Activated CD4-positive, alpha-beta T cell treated with anti-CD3 and anti-CD28 coated beads for 4 hours (primary cell): ENCODE measurements at places on chromosomes 16 and 17.

DNA sequence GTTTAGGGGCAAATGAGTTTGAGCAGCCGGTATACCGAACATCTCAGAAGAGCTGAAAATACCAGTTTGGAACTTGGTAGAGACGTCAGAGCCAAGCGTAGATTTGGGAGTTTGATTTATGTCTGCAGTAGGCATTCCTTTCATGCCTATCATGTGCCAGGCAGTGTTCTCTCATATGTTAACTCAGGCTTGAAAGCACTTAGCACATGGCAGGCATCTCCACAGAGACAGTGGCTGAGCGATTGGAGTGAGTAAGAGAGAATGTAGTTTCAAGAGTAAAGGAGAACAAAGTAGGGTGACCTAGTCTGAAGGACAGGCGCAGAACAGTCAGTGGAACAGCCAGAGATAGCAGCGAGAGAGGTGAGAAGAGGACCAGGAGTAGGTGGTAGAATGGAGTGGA lies 207.0 kb downstream of the FTO start:
- DNase-seq = no peak

DNA sequence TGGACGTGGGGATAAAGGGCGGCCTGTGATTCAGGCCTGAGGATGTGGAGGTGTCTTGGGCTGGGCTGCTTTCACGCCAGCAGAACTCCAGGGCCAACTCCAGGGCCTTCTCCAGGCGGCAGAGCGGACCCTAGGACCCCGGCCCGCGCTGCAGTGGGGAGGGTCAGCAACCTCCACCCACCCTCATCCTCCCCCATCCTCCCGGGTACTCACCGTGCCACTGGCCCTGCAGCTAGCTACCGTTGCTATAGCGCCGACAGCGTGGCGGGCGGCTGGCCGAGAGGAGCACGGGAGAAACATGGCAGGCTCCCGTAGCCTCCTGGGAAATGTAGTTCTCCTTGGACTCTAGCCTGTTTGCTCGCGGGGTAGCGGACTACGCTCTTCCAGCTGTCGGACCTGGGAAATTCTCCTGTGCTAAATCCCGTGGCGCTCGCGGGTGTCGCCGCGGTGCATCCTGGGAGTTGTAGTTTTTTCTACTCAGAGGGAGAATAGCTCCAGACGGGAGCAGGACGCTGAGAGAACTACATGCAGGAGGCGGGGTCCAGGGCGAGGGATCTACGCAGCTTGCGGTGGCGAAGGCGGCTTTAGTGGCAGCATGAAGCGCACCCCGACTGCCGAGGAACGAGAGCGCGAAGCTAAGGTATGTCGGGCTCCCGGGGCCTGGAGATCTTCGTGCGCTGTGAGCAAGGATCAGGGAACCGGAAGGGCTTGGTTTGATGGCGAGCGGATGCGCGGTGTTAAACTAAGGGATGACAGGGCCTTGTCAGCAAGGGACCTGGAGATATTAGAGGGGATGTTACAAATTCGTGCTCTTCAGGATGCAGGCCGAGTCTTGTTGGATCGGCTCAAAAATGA lies at the start of the genes FTO and RPGRIP1L:
Gene FTO, plus strand, starts transcription at position 567 of the 855 bp plus-strand sequence.
Gene RPGRIP1L, minus strand, starts transcription at position 270 of the 855 bp plus-strand sequence. CDS start 3,136 bp downstream, outside the sequence.
- DNase-seq = peak; percentile 99

DNA sequence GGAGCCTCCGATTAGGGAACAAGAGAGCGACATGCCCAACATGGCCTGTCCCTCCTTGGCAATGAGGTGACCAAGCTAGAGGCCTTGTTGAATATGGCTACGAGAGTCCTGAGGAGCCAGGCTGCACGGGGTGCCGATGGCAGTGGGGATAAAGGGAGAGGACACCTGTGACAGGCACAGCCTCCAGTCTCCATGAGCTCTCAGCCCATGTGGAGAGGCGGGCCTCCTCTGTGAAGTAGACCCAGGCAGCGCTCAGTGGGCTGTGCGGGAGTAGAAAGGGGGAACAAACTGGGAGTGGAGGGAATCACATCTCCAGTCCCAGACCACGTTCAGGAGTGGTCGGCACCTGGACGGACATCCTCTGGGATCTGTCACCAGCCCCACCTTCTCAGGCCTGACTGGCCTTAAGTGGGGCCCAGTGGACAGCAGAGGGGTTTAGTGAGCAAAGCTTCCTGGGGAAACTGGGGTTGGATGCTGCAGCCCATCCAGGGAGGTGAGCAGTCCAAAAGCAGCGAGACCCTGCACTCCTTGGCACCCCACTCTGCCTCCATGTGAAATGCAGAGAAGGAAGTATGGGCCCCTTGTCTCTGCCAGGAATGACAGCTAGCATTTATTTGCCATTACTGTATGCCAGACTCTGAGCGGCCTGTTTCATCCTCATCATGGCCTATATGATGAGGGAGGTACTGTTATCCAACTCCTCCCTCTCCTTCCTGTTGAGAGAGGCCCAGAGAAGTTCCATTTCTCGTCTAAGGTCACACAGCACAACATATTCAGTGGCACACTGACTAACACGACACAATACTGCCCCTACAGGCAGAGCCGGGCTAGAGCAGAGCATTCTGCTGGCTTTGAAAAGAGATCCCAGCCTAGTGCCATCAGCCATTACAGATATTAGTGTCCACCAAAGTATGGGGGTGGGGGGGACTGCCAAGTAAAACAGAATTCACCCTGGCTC lies 4.5 kb upstream of the TMEM92 start:
- DNase-seq = peak; percentile 60

DNA sequence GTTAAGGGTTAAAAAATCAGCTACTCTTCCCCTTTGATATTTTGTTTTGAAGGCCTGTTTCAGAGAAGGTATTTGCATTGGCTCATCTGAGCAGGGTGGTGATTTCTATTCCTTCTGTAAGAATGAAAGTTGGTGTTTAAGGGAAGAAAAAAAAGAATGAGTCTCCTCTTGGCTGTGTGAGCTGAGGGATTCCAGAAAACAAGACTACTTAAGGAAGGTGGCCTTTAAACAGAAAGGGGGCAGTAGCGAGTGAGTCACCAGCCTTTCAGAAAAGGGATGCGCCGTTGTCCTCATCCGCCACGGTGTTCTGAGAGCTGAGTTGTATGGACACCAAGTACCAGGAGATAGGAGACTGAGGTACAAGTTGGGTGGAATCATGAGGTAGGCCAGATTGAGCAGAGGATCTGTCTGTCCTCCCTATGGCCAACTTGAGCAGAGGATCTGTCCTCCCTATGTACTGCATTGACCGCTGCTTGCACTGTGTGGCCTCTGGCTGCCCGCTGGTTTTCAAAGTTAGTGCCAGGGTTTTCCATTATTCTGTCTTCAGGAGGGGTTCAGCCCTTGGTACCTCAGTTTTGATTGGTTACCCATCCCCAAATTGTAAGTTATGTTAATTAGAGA lies 8.2 kb downstream of the PRKCA start:
- no peak for DNase-seq

DNA sequence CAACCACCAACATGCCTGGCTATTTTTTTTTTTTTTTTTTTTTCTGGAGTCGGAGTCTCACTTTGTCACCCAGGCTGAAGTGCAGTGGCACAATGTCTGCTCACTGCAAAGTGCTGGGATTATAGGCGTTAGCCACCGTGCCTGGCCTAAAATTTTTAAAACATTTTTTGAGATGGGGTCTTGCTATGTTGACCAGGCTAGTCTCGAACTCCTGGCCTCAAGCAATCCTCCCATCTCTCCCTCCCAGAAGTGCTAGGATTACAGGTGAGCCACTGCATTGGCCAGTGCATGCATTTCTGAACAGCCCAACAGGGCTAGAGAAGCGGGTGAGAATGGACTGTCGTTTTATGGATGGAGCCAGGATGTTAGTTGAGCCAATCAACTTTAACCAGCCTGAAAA lies 72.4 kb downstream of the ERCC4 start:
- no peak for DNase-seq

- DNase-seq = no peak
Measured at GRCh38 chr17:20084621-20085282, 75.6 kb downstream of the SPECC1 start.

DNA sequence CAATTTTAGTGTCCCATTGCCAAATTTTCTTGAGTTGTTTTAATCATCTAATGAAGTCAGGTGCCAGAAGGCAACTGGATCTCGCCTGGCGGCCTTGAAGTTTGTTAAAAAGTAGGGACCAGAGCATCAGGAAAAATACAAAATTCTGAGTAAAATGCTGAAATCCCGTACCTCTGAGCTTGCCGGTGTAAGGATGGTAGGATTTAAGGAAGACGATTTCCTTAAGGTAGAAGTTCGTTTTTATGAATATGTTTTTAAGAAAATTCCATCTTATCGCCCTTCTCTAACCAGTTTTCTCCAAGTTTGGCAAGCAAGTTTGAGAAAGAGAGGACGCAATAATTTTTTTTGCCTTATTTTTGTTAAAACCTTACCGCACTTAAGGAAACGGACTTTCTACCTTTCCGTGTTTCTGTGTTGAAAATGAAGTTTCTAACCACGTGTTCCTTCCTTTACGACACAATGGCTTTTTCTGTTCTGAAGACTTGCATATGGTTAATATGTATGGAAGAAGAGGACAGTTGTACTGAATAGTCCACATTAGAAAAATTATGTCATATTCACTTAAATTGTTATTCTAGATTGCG lies 748 bp downstream of the ATF7IP2 start:
- no peak for DNase-seq

GRCh38 chr16:67661101-67661761 lies 471 bp downstream of the PARD6A start:
- no peak for DNase-seq

DNA sequence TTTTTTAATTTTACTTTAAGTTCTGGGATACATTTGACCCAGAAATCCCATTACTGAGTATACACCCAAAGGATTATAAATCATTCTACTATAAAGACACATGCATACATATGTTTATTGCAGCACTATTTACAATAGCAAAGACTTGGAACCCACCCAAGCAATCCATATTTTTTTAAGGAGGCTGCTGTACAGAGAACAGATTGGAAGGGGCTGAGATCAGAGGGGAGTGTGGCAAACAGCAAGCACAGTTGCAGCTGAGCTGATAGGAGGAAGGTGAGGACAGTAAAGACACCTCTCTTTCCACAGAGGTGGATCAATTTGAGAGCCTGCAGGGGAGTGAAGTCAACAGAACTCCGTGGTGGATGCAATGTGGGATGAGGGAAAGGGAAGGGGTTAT lies 10.2 kb upstream of the TMEM238L start:
- DNase-seq = no peak

DNA sequence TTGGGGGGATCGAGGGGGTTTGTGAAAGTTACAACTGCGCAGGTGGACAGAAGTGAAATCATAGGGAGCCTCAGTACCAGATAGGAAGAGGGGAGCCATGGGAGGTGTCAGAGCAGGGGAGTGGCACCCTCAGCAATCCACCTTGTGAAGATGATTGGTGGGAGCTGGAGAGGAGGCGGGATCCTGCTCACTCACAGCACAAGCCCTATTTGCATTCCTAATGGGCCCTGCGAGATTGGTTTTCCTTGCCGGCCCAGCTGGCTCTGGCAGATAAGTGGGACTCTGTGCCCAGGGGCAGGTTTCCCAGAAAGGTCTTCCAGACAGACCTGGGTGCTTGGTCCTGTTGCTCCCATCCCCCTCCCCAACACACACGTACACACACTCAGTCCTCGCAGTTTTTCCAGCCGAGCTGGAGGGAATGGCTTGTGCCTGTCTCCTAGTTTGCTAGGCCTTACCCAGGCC lies 9.4 kb downstream of the WNT3 start:
- DNase-seq = no peak

DNA sequence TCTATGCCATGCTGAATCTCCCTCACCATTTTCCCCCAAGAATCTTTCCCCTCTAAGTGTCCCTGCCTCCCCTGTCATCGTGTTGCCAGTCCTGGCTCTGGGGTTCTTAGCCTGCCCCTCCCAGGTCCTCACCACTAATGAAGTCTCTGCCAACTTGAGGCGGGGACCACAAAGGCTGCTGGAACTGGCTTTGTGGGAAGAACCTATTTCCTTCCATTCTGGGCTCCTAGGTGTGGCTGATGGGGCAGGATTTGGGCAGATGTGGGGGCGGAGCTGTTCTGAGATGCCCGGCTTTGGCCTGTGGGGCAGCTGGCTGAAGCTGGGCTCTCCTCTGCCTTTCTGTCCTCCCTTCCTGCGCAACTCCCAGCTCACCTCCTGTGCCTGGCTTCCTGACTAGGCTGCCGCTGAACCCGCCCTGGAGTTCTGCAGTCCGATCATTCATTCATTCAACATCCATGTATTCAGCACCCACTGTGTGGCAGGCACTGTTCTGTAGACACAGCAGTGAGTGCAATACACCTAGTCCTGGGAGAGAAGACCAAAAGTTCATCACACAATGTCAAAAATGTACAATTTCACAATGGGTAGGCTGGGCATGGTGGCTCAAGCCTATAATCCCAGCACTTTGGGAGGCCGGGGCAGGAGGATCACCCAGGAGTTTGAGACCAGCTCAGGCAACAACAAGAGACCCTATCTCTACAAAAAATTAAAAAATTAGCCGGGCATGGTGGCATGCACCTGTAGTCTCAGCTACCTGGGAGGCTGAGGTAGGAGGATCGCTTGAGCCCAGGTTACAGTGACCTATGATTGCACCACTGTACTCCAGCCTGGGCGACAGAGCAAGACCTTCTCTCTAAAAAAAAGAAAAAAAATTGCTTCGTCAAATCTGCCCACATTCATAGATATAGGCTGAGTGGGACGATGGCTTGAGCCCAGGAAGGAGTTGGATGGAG lies 1.9 kb upstream of the SNN start:
- no peak for DNase-seq

- no peak for DNase-seq
Measured at GRCh38 chr17:79545251-79546005, 65.4 kb downstream of the RBFOX3 start.

- DNase-seq = no peak
Measured at GRCh38 chr16:6279286-6279685, 1053.4 kb upstream of the RBFOX1 start.

- no peak for DNase-seq
Measured at GRCh38 chr16:46727184-46727583, 21.0 kb downstream of the MYLK3 start.

DNA sequence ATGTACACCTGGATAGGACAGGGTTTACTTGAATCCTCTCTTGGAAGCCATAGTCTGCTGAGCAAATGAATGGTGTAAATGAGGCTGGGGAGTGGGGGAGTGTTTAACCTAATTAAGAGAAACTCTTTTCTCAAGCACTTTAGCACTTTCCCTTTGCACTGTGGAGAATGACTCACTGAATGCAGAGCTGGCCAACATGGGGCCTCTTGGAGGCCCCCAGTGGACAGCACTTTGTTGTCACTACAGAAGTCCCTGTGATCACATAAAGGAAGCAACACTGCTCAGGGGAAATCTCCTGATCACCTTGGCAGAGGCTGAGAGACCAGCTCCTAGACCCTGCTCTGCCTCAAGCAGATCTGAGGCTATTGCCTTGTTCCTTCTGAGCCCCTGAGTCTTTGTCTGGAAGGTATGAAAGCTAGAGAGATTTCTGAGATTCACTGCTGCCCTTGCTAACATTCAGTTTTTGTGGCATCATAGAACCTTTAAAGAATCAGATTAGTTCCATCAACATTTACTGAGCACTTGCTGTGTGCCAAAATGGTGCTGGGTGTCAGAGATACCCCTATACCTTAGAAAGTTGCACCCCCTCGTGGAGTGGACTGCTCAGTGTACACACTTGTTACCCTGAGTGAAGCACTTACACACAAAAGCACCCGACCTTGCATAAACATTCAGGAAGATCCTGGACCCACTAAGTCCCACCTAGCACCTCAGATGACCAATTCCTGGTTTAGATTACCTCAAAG lies 230.1 kb upstream of the CCL2 start:
- no peak for DNase-seq

- DNase-seq = no peak
Measured at GRCh38 chr17:4161192-4161966, 18.4 kb downstream of the CYB5D2 start.
